ENCODE measurements at places on chromosomes 3 and 15. TPM values are rescaled to one million over a fixed set of nuclear protein-coding genes. Genes with fewer than 3 reads are reported as not detected.
A peak's percentile ranks its signal among the peaks of the same experiment; 100 is the strongest.

GRCh38 chr15:69060744-69061143, 46.2 kb downstream of the NOX5 start:
- H3K4me3 ChIP-seq = no peak overlapping the region
- no peak for DNase-seq
- no peak overlapping the region for H3K27ac ChIP-seq
- H3K4me1 ChIP-seq = peaks cover 9% of the 10 kb centered on the region
- H3K27me3 ChIP-seq = no peaks in the 10 kb centered on the region

DNA sequence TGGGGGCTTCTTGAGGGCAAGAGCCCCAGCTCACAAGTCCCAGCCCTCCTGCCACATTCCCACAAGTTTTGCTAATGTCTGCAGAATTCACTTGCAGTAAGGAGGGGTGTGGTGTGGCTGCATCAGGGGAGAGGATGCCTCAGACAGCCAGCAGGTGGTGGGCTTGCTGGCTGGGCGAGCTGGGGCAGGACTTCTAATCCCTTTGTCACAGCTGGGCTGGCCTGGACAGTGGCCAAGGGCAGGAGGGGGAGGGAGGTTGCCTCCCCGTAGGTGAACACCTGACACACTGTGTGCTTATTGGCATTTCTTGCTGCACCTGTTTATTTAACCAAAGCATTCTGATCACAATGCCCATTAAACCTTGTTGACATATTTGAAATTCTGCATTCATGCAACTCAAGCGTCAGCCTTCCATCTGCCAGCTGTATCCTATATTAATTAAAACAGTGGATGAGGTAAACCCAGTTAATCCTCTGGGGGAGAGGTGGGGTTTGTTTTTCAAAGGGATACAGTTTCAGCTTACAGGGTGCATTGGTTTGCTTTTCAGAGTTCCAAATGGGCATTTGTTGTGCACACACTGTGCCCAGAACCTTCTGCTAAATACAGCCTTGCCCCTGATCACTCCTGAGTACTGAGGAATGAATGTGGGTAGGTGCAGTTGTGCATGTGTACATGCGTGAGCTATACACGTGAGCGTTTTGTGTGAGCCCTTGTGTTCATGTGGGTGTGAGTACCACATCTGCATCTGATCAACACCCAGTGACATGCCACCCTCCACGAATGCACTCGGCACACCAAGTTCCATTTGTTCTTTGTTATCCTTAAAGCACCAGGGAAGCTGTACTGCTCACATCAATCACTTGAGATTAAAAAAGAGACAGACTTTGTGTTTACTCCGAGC, 268.7 kb downstream of the XXYLT1 start:
- peak; percentile 68 for DNase-seq
- H3K27ac ChIP-seq = no peak overlapping the region
- no peaks in the 10 kb centered on the region for H3K4me1 ChIP-seq
- H3K27me3 ChIP-seq = no peaks in the 10 kb centered on the region

DNA sequence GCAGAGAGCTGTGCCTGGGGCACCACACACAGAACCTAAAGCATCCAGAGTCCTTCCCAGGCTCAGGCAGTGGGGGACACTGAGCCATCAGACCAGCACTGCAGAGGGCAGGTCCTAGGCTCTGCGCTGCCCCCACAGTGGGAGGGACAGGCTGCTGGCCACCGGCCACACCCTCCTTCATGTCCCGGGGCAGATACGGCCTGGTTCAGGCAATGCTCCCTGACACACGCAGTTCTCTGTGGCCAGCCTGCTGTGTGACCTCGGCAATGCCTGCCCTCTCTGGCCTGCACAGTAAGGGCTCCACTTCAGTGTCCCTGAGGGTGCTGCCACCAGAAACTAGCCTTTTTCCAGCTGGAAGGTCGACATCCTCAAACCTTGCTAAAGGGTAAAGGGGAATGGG, 12.4 kb downstream of the LINGO1 start:
- DNase-seq = no peak
- no peak overlapping the region for H3K27ac ChIP-seq
- no peaks in the 10 kb centered on the region for H3K4me1 ChIP-seq
- H3K36me3 ChIP-seq = no peaks in the 10 kb centered on the region
- H3K27me3 ChIP-seq = no peaks in the 10 kb centered on the region

The QTRT2 gene
- total RNA-seq = 6.3 TPM

GRCh38 chr3:180049391-180049790, 12.7 kb upstream of the PEX5L start:
- no peaks in the 10 kb centered on the region for H3K36me3 ChIP-seq
- no peak overlapping the region for H3K4me3 ChIP-seq
- H3K4me1 ChIP-seq = no peaks in the 10 kb centered on the region
- no peak overlapping the region for H3K27ac ChIP-seq
- no peak for DNase-seq

DNA sequence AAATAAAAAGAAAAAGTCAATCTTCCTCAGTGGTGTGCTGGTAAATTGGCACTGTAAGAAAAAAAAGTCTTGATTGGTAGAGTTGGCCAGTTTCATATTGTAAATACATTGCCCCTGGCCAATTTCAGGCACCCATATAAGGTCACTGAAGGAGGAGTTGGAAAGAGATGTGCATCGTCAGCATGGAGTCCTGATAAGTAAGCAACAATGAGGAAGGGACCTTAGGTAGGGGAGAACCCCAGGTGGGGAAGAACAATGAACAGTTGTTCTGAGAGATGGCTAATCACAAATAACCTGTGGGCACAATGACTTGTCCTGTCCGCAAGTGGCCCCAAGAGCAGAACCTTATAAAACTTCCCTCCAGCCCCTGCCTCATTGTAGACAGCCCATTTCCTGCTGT, 8.6 kb upstream of the CYP8B1 start:
- H3K36me3 ChIP-seq = no peaks in the 10 kb centered on the region
- H3K4me3 ChIP-seq = no peak overlapping the region
- no peaks in the 10 kb centered on the region for H3K27me3 ChIP-seq
- no peaks in the 10 kb centered on the region for H3K4me1 ChIP-seq
- no peak for DNase-seq
- no peak overlapping the region for H3K27ac ChIP-seq

- H3K4me3 ChIP-seq = no peak overlapping the region
- no peaks in the 10 kb centered on the region for H3K4me1 ChIP-seq
- H3K36me3 ChIP-seq = no peaks in the 10 kb centered on the region
- no peak for DNase-seq
- H3K27ac ChIP-seq = no peak overlapping the region
- H3K27me3 ChIP-seq = no peaks in the 10 kb centered on the region
Measured at GRCh38 chr15:99324082-99324620, 72.9 kb downstream of the LRRC28 start.

The CHMP2B gene
- total RNA-seq = 27.7 TPM

GRCh38 chr15:101494251-101494796, 4.8 kb upstream of the PCSK6 start:
- H3K27ac ChIP-seq = no peak overlapping the region
- H3K4me1 ChIP-seq = no peaks in the 10 kb centered on the region
- H3K4me3 ChIP-seq = no peak overlapping the region
- no peaks in the 10 kb centered on the region for H3K27me3 ChIP-seq
- no peaks in the 10 kb centered on the region for H3K36me3 ChIP-seq

The GOLGA8M gene
- 3.6 TPM for total RNA-seq

The CHRNA7 gene
- total RNA-seq = 0.35 TPM

The NGRN gene
- total RNA-seq = 26.1 TPM

DNA sequence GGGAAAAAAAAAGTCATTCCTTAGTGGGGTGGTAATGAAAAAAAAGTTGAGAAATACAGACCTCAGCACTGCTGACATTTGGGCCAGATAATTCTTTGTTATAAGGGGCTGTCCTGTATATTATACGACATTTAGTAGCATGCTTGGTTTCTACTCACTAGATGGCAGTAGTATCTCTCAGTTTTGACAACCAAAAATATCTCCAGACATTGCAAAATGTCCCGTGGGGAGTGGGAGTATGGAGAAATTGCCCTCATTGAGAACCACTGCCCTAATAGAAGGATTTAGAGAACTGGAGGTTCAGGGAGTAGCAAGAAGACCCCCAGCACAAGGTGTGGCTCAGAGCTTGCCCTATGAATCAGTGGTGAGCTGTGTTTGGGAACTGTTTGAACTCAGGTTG, 28.6 kb upstream of the TEX264 start:
- peaks cover 98% of the 10 kb centered on the region for H3K36me3 ChIP-seq
- no peak overlapping the region for H3K4me3 ChIP-seq
- no peaks in the 10 kb centered on the region for H3K27me3 ChIP-seq
- no peaks in the 10 kb centered on the region for H3K4me1 ChIP-seq

DNA sequence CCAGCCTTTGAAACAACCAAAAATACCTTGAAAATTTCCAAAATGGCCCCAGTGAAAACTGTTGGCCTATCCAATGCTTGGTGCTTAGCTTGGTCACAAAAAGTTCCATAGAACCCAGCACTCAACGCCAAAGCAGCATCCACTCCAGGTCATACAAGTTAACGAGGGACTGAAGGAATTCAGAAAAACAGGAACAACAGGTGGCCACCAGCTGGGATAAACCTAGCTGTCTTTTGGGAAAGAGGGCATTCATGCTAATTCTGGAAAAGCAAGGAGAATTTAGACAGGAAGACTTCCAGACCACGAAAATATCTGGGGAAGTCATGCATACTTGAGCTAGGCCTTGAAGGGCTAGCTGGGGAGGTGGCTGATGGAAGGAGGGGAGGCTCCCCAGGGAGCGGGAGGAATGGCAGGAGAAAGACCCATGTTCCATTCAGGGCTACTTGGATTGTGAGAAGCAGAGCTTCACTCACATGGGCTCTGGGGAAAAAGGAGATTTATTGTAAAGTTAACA, 28.6 kb downstream of the COLQ start:
- no peaks in the 10 kb centered on the region for H3K36me3 ChIP-seq
- no peak for DNase-seq
- H3K4me1 ChIP-seq = no peaks in the 10 kb centered on the region

DNA sequence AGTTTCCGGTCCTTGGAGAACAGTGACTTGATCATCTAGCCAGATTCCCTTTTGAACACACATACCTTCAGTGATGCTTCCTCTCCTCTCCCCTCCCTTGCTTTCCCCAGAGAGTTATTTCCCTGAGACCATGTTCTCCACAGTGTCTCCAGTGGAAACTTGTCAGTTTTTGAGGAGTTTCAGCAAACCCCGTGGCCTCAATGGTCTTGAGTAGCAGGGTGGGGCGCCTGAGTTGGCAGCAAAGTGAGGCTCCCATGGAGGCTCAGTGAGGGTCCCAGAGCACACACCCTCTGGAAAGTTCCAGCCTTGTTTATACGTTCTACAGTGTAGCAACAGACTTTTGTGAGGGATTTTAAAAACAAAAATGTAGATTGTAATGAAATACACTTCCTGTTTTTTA, 135.1 kb downstream of the LRRC28 start:
- no peak for DNase-seq
- H3K27me3 ChIP-seq = no peaks in the 10 kb centered on the region
- H3K4me1 ChIP-seq = no peaks in the 10 kb centered on the region

The ZNF609 gene
- 10.7 TPM for total RNA-seq

DNA sequence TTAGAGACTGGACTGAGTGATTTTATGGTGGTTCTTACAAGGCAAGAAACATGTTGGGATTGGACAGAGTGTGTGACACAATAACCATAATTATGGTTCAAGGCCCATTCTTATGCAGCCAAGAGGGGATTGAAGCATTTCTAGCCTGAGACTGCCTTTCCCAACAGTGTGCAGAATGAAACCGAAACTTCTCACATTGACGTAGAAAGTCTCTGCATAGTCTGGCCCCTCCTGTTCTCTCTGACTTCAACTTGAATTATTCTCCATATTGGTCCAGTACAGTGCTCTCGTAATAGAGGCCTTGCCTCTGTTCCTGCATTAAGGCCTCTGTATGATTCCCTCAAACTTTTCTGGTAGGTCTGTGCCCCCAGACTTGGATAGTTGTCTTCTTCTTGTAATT, 138.3 kb downstream of the DIPK2A start:
- H3K4me1 ChIP-seq = no peaks in the 10 kb centered on the region
- H3K27me3 ChIP-seq = no peaks in the 10 kb centered on the region

DNA sequence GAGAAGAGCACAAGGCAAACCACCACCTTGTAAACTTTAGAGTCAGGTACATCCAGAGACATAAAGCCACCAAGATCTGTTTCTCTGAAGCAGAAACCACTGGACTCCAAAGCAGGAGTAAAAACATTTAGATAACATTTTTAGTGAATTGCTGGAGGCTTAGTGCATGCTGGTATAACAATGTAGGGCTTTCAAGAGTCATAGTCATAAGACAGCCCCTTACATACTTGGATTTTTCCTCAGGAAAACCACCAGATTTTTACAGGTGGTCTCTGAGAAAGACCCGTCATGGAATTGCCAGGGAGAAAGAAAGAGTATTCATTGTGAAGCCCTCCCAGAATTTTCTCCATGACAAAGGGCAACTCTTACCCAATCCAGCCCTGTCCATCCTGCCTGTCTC, 434.5 kb upstream of the NAALADL2 start:
- H3K36me3 ChIP-seq = no peaks in the 10 kb centered on the region
- no peaks in the 10 kb centered on the region for H3K4me1 ChIP-seq
- H3K27ac ChIP-seq = no peak overlapping the region
- H3K4me3 ChIP-seq = no peak overlapping the region

GRCh38 chr15:24318981-24319380, 356.6 kb upstream of the NPAP1 start:
- no peaks in the 10 kb centered on the region for H3K36me3 ChIP-seq
- DNase-seq = no peak
- no peaks in the 10 kb centered on the region for H3K27me3 ChIP-seq
- no peak overlapping the region for H3K4me3 ChIP-seq

GRCh38 chr3:128970740-128971047, 23.2 kb downstream of the CFAP92 start:
- DNase-seq = no peak
- H3K36me3 ChIP-seq = no peaks in the 10 kb centered on the region
- H3K27me3 ChIP-seq = no peaks in the 10 kb centered on the region
- H3K27ac ChIP-seq = no peak overlapping the region
- H3K4me3 ChIP-seq = no peak overlapping the region
- no peaks in the 10 kb centered on the region for H3K4me1 ChIP-seq

DNA sequence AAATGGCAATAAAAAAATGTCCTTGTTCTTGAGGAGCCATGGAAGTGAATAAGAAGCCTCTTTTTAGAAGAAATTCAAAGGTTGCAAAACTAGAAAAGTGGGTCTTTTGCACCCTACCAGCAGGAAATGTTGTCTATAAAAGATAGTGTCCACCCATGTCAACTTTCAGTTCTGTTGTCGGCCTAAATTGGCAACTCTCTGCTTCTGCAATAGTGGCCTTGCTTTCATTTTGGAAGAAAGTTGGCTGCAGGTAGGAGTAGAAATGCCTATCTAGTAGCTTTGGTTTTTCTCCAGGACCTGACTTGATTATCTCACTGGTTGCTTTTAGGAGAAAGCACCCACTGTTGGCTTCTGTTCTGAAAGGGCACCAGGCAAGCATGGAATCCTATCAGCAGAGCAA, 85.4 kb downstream of the TMEM108 start:
- H3K27me3 ChIP-seq = no peaks in the 10 kb centered on the region
- no peak overlapping the region for H3K27ac ChIP-seq
- H3K4me3 ChIP-seq = no peak overlapping the region

The CISH gene
- 28.1 TPM for total RNA-seq

The ANKRD63 gene
- not detected for total RNA-seq

GRCh38 chr15:50064673-50065072, 54.4 kb downstream of the ATP8B4 start:
- H3K4me1 ChIP-seq = no peaks in the 10 kb centered on the region
- no peaks in the 10 kb centered on the region for H3K36me3 ChIP-seq
- no peaks in the 10 kb centered on the region for H3K27me3 ChIP-seq

- no peaks in the 10 kb centered on the region for H3K27me3 ChIP-seq
- DNase-seq = no peak
- H3K27ac ChIP-seq = no peak overlapping the region
- H3K4me3 ChIP-seq = no peak overlapping the region
Measured at GRCh38 chr15:32721596-32721995, 3.8 kb downstream of the GREM1 start.

- no peak overlapping the region for H3K4me3 ChIP-seq
- no peak for DNase-seq
- peaks cover 25% of the 10 kb centered on the region for H3K4me1 ChIP-seq
- no peak overlapping the region for H3K27ac ChIP-seq
Measured at GRCh38 chr15:63111481-63111880, 10.2 kb upstream of the LACTB start.

The UBAP1L gene
- 3.3 TPM for total RNA-seq

All from right lobe of liver (tissue), 6 donors.